Activated T-helper 9 cell treated with anti-CD3 and anti-CD28 coated beads, Interleukin-2, amount 50 U/mL, for 16 hours (primary cell): ENCODE measurements at places on chromosomes 1 and 21.

DNA sequence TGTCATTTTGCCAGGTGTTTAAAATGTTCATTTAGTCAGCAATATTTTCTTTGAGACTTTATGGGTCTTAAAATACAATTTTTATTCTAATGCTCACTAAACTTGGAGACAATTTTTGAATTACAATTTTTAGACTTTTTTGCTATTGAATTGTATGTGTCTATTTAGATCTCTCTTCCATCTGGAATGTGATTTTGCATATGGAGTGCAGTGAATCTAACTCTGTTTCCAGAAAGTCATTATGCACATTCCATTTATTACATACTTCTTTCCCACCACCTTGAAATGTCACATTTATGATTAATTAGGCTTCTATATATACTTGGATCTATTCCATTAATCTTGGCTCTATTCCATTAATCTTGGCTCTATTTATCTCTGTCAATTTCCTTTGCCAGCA lies 5.6 kb upstream of the TSPEAR start:
- no peak for DNase-seq

GRCh38 chr1:182459949-182460348 lies 10.0 kb downstream of the RGSL1 start:
- no peak for DNase-seq

GRCh38 chr1:52636721-52637695 lies 4.0 kb downstream of the SHISAL2A start:
- peak; percentile 46 for DNase-seq

DNA sequence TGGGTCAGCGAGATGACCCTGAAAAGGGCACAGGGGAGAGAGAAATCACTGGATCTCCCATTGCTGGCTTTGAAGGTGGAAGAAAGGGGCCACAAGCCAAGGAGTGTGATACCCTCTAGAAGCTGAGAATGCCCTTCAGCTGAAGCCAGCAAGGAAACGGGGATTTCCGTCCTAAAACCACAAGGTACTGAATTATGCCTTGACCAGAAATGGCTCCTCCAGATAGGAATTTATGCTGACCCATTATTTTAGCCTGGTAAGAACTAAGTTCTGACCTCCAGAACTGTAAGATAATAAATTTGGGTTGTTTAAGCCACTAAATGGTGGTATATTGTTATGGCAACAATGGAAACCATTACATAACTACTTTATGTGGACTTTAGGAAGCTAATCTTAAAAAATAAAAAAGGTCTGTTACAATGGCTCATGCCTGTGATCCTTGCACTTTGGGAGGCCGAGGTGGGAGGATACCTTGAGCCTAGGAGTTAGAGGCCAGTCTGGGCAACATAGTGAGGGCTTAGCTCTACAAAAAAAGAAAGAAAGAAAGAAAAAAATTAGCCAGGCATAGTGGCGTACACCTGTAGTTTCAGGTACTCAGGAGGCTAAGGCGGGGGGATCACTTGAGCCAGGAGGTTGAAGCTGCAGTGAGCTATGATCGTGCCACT lies 3.6 kb upstream of the H6PD start:
- no peak for DNase-seq

DNA sequence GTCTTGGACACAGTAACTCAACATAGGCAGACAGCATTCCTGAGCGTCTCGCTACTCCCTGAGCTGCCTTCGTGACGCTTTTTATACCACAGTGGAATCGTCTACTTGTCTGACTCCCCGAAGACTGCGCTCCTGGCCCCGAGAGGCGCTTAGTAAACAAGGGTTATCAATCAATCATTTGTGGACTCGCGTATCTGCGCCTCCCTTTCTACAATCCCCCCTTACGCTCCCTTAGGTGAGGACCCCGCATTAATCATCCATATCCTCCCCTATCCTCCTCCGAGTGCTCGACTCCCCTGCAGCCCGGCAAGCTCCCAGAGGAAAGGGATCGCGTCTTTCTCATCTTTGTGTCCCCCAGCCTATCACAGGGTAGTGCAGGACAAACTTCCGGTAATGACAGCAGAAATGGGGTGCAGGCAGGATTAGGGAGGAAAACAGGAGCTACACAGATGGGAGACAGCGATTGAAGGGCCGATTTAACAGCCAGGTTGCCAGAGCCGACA lies 522 bp downstream of the TMEM59 start:
- DNase-seq, result no peak

GRCh38 chr1:26922431-26922729 lies 837 bp downstream of the NUDC start:
- no peak for DNase-seq

DNA sequence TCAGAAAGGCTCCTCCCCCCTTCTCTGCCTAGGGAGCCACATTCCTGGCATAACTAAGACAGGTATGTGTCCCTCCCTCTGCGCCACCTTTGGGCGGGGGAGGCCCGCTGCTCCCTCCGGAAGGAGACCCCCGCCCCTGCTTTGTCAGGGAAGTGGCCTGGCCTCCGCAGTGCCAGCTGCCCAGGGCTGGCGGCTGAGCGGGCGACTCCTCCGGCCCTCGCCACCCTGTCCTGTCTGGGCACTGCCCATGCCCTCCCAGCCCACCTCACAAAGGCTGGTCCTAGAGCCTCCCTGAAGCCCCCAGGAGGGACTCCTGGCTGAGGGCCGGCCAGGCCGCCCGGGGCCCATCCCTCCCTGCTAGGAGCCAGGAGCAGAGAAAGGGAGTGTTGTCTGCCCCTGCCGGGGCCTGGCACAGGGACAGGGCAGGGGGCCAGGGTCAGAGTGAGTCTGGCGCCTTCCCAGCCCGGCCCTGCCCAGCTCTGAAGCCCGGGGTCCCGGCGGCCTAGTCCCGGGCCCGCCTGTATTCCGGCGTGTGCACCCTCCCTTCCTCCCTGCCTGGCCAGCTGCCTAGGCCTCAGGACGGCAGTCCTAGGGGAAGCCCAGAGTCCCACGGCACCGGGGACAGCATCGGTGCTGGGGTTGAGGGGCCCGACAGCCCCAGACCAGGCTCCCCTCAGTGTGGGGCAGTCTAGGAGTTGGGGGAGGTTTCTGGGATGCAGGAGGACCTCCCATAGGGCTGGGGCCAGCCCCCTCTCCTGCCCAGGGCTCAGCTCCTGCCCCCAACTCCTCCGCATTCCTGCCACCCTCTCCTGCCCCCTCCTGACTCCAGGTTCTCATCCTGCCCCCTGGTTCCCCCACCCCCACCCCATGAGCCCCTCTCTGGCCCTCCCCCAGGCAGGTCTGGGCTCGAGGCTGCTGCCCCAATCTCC lies 5.1 kb downstream of the AGRN start:
- no peak for DNase-seq

- DNase-seq, result no peak
Measured at GRCh38 chr1:89865498-89866382, 44.9 kb downstream of the LRRC8D start.

DNA sequence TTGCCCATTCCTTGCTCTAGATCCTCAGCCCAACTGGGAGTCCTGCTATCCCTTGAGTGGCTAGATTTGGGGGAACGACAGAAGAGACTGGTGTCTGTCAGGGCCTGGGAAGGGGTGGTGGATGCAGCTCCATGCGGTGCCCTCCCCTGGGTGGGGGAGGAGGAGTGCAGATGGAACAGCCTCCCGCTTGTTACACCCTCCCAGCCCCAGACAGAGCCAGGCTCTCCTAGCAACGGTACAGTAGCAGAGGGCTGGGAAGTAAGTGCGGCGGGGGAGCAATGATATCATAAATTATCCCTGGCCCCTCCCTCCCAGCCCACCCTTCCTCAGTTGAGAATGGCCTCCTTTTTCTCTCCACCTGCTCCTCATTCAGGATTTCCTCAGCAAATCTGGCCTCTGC lies 37.2 kb downstream of the RHBG start:
- DNase-seq, result no peak

GRCh38 chr1:11518016-11518701 lies 39.2 kb downstream of the DISP3 start:
- no peak for DNase-seq

DNA sequence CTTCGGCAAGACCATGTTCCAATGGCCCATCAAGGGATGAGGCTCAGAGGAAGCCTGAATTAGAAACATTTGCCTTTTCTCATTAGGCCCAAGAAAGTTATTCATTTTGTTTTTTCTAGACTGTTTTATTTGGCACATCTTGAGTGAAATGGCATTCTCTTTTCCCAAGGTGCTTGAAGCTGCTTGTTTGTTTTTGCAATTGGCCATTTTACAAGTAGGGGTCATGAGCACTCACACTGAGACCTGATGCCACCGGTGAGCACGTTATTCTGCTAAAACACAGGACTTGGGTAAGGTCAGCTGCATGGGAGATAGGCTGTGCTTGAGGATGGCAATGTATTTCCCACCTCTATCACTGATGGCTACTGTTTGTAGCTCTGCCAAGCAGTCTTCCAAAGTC lies 128.1 kb downstream of the TBX15 start:
- DNase-seq, result no peak

- DNase-seq, result no peak
Measured at GRCh38 chr1:84350550-84350949, 47.7 kb upstream of the DNASE2B start.

- DNase-seq, result no peak
Measured at GRCh38 chr1:6281511-6282402, 20.9 kb upstream of the GPR153 start.

DNA sequence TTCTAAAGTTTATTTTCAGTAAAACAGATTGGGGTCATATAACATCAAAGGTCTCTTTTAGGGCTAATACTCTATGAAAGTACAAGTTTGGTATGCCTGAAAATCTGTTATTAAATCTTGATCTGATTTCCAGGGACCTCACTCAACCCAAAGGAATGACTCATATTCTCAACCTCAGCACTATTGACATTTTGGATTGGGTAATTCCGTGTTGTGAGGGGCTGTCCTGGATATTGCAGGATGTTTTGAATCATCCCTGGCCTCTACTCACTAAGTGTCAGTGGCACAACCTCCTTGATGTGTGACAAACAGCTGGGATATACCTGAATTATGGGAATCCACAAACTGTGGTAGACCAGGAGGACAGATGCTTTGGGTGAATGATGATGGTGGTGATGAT lies 51.5 kb upstream of the CYP2J2 start:
- DNase-seq, result no peak

DNA sequence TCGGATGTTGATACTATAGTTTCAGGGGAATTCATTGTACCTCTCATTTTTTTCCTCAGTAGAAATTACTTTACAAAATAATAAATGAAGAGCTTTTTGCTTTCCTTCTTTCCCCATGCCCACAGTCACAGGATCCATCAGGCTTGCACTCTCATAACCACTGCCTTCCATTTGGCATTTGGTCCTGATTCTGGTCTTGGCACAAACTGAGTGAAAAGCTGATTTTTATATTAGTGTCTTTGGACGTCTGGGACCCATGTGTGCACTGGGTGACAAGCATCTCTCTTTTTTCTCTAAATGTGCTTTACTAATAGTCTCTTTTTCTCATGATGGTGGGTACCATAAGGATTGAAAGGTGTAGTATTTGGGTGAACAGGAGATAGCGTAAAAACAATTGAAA lies 2.8 kb downstream of the ELAVL4 start:
- no peak for DNase-seq

GRCh38 chr21:35465741-35466140 lies 416.6 kb upstream of the RUNX1 start:
- DNase-seq, result no peak

DNA sequence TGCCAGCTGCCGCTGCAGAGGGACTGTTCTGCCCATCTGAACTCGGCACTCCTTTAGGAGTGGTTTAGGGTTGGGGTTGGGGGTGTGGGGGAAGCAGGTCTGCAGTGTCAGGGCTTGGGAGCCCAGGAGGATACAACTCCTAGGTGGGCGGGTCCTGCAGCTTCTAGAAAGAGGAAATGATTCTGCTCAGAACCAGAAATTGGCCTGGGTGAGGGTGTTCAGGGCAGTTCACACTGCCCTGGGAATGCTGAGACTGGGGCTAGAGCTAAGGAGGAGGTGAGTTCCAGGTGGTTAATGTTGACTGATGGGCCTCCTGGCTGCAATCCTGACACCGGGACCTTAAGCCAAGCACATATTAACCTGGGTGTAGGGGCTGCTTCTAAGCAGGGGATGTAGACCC lies 4.8 kb upstream of the SLC26A9 start:
- no peak for DNase-seq

DNA sequence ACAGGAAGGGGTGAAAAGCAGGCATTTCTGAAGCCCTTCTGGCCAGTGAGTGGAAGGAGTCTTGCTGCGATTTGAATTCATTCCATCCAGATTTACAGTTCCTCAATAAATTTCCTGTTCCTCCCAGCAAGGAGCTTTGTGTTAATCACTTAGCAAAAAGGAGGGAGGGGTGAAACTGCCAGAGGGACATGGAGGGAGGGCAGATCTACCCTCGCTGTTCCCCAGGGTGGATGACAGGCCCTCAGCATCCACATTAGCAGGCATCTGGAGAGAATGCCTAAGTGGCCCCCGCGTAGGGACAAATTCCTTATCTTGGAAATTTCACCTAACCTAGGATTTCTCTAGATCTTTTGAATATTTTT lies 1.2 kb downstream of the ETV3 start:
- no peak for DNase-seq

- no peak for DNase-seq
Measured at GRCh38 chr1:38208716-38209632, 162.4 kb upstream of the POU3F1 start.

DNA sequence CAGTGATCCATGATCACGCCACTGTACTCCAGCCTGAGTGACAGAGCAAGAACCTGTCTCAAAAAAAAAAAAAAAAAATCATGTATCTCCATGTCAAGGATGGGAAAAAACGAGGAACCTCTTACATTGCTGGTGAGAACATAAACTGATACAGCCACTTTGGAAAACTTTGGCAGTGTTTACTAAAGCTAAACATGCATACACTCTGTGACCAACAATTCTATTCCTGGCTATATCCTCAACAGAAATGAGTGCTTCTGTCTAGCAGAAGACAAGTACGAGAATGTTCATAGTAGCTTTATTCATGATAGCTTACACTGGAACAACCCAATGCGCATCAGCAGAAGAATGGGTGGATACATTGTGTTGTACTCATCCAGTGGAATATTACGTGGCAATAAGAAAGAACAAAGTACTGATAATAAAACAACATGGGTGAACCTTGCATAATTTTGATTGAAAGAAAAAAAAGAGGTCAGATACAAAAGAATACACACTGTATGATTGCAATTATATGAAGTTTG lies 31.5 kb upstream of the SLC6A9 start:
- no peak for DNase-seq

DNA sequence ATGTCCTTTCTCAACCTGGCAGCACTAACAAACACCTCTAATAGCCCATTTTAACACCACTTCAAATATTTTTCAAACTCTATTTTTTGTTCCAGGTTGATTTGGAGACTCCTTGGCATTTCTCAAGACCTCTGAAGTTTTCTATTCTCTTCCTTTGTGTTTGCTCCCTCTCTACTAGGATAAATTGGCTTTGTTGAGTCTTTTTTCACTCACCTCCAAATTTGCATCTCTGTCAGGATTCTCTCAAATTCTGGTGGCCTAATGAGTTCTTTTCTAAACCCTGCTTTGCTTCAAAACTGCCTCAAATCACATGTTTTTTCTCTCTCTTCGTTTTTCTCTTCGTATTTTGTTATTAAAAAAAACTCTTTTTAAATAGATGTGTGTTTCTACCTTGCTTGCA lies 582.2 kb upstream of the ADGRL4 start:
- DNase-seq, result no peak
